ENCODE measurements at places on chromosomes 2 and 18.
A peak's percentile ranks its signal among the peaks of the same experiment; 100 is the strongest.

GRCh38 chr2:153311432-153311831, 167.1 kb downstream of the RPRM start:
- DNase-seq = no peak

DNA sequence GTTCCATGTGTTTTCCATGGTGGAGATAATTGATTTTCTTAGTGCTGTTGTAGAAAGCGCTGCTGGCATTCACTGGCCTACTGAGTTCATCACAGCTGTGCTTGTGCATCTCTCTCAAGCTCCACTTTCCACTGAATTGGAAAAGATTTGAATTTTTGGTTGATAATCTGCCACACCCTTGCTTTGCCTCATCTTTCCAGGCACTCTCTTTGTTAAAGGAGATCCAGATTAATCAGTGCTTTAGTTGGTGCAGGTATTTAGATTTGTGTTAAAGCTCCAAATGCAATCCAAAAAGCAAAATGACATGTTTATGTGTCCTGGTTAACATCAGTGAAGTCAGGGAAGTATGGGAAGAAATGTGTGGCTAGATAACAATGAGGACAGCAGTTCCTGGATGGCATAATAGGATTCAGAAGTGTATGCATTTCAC, 2.7 kb upstream of the COL3A1 start:
- no peak for DNase-seq

DNA sequence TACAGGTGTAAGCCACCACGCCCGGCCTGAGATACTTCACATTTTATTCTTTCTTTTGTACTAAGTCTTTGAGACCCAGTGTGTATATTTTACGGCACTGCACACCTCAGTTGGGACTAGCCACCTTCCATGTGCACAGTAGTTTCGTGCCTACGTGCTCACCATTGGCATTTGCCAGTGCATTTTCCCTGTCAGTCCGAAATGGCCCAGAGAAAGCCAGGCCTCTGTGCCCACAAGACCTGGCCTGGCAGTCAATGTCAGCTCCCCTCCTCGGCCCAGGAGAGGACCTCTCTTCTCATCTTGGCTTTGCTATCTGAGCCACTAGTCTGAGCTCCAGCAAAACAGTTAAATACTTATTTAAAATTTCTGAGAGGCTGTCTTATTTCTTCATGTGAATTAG, 147.8 kb upstream of the KLHL29 start:
- no peak for DNase-seq

GRCh38 chr2:231393149-231394131, 2.1 kb upstream of the B3GNT7 start:
- DNase-seq = no peak

GRCh38 chr2:162219426-162219825, 23.8 kb downstream of the FAP start:
- no peak for DNase-seq

- no peak for DNase-seq
Observed at GRCh38 chr2:233039846-233040530, 7.5 kb downstream of the NEU2 start.

DNA sequence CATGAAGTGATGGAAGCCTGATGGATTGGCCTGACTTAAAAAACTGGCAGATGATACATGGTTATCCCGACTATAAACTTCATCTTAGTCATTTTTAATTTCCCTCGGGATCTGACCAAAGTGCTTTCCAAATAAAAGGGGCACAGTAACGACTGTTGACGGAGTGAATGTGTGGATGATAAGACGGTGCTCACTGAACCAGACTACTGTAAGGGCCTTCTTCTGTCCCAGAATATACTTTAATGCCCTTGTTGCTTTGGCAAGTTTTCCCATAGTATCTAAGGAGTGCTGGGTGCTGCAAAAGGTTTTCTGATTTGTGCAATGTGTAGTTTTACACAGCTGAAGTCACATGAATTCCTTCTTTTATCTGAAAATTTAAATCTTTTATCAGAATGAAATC, 373.5 kb downstream of the DSEL start:
- DNase-seq = no peak

GRCh38 chr2:96798733-96799622, 17.1 kb upstream of the CNNM3 start:
- no peak for DNase-seq

- DNase-seq = no peak
Observed at GRCh38 chr18:39414009-39414700, 1848.6 kb upstream of the CELF4 start.

- no peak for DNase-seq
Observed at GRCh38 chr2:159891917-159892730, 94.1 kb upstream of the CD302 start.

DNA sequence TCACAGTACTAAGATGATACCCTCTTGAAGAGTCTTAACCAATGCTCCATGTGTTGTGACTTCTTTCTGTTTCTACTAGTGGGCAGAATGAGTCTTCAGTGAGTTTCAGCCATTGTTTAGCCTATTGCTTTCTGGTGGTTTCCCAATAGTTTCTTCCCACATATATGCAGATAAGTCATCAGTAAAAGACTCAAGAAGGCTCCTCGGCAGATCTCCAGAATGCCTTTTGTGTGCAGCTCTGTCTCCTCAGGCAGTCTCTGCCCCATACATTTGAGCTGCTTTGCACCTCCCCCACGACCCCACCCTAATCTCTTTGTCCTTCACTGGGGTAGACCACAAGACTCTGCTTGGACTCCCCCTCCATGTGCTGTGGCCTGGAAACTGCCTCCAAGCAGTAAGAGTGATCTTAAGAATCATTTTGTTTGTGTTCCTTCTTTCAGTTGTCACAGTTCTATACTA, 71.6 kb upstream of the CHRNA1 start:
- DNase-seq = no peak

DNA sequence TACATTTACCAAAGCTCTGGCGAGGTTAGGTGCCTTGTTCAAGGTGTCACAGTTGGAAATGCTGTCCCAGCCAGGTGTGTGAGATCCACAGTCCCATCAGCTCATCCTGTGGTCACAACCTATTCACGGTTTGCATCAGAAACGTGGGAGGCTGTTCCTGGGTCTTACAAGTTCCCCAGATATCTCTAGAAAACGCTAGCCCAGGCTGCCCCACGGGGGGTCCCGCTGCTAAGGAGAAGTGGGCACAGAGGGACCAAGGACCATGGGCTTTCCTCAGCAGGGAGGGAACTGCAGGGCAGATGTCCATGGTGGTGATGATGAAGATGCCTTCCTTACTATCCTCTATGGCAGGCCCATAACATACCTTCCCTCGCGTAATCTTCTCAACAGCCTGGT, 649 bp downstream of the FECH start:
- no peak for DNase-seq

DNA sequence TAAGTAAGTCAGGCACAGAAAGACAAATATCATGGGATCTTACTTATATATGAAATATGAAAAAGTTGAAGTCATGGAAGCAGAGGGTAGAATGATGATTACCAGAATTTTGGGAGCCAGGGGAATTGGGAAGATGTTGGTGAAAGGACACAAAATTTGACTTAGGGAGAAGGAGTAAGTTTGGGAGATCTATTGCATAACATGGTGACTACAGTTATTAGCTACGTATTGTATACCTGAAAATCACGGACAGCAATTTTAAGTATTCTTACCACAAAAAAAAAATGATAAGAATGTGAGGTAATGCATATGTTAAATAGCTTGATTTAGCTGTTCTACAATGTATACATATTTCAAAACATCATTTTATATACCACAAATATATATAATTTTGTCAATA, 94.2 kb upstream of the COL5A2 start:
- no peak for DNase-seq

DNA sequence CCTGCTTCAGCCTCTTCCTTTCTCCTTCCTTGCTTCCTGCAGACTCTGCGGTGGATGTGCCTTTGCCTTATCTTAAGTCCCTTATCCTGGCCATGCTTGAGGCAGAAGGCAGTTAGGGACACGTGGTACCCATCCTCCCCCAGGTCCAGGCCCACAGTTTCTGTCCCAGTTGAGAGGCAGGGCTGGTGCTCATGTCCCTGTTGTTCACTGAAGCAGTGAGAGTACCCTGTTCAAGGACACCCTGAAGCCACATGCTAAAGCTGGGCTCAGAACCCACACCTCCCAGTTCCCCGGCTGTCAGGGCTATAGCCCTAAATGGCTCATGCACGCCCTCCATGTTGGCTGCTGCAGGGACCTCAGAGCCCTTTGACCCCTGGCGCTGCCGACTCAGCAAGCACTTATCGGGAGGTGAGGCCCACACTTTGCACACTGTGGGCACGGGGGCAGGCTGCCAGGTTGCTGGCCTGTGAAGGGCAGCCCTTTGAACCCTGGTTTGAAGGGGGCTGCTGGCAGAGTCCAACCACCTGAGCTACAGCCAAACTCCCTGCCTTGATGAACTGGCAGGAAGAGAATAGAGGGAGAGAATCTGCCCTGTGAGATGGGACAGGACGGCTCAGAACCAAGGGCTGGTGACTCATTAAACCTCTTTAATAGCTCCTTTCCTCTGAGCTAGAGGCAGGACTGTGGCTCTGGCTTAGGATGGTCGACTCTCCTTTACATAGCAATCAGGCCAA, 6.3 kb downstream of the KHK start:
- DNase-seq = no peak

DNA sequence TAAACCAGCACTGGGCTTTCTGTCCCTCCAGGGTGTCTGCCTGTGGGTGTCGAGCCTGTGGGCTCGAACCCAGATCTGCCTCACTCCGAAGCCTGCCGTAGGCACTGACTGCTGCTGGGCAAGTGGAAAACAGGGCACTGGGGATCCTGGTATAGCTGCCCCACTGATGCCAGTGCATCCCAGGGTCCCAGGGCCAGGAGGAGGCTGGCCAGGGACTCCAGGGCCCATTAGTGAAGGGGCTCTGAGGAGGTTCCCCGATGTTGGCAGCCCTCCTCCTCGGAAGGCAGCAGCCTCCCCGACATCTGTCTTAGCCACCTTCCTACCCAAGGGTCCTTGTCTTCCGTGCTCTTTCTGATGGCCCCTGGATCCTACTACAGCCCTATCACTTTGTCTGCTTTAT, 96.1 kb downstream of the RTN4 start:
- DNase-seq = no peak

DNA sequence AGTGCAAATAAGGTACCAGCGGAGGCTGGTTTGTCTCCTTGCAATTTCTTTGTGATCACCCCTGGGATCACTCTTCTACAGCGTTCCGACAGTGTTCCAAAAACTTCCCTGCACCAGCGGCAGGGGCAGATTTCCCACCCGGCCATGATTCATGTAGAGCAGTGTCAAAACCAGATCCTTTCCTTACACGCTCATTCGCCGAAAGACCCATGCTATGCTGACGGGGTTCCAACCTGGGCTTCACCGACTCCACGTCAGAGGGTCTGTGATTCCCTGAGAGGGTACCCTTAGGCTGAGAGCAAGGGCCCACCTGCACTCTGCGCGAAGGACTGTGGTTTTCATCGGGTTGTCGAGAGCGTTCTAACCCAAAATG, 423 bp upstream of the TTC27 start:
- peak; percentile 0 for DNase-seq

GRCh38 chr2:109171444-109172334, 42.7 kb downstream of the SH3RF3 start:
- no peak for DNase-seq

DNA sequence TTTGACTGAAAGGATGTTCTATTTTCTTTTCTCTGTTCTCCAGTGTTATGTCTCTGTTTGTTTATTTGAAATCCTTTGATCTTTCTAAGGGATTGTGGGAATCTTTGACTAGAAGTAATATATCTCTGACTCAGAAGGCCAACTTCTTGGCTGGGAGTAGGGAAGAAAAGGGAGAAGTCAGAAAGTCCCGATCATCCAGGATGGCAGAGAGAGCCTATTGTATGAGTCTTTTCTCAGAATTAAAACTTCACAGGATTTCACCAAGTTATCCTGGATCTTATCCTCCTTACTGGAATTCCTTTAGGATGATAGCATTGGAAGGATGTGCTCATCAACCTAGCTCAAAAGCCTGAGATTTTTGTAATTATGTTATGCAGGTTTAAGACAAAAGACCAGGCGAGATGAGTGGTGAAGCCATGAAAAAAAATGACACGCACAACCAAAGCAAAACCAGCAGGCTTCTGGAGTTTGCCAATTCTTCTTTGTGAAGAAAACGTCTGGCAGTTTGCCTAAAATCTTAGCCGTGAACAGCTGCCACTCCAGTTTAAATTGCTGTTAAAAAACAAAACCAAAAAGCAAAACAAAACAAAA, 383.6 kb upstream of the SMIM21 start:
- DNase-seq = no peak

- no peak for DNase-seq
Observed at GRCh38 chr18:67783196-67783946, 266.9 kb upstream of the DSEL start.

- DNase-seq = no peak
Observed at GRCh38 chr2:111049792-111050640, 70.7 kb upstream of the BCL2L11 start.

DNA sequence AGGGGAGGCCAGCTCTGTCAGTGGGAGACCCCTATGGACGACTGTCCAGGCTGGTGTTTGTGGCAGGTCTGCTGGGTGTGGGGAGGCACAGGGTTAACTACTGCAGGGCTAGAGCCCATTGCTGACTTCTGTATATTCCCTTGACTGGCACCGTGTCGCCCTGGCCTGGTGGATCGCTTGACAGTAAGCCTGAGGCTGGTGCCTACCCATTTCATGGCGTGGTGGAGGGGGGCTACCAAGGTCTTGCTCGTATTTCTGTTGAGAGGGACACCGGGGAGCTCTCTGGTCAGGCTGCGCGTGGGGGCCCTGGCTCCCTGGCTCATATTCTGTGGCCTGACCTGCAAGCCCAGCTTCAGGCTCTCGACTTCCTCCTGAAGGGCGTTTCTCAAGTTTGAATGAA, 119.7 kb downstream of the ACOXL start:
- DNase-seq = no peak

DNA sequence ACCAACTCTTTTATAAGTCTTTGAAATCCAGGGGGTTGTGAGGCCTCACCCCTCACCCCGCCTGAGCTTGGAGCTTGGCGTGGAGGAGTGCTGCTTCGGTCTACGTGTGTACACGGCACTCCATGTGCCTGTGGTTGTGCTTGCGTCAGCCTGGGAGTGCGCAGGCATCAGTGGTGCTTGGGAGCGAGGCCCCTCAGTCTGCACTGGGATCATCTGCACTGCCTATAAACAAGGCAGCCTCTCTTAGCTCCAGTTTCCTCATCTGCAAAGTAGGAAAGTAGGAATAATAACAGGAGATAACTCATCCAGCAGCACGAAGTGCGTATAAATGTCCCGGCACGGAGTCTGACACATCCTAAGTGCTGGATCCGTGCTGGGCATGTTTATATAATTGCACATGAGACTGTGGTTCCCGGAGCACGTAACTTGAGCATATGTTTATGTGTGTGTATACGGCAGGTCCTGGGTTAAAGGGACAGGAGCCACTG, 1.2 kb downstream of the GYPC start:
- DNase-seq = no peak

DNA sequence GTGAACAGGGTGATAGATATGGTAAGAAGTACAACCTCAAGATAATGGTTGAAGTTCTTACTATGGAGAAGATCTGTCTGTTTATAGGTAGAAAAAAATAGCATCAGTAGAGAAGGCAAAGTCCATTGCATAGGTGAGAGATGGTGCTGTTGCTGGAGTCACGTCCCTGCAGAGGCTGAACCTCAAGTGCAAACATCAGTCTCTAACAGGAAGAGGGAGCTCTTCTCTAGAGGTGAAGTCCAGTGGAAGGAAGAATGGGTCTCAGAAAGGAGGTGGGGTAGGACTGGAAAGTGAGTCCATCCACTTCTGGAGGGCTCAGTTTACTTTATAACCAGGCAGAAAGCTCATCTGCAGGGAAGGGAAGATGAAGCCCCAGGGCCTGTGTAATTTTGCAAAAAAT, 337.7 kb downstream of the MEIS1 start:
- no peak for DNase-seq

Measured in activated CD8-positive, alpha-beta memory T cell treated with anti-CD3 and anti-CD28 coated beads for 1 hour (primary cell).